ENCODE measurements at places on chromosomes 7 and 10. TPM values are rescaled to one million over a fixed set of nuclear protein-coding genes. Genes with fewer than 3 reads are reported as not detected.

TMEM176B gene
- polyA plus RNA-seq: 84.0 TPM

COL13A1 gene
- polyA plus RNA-seq: 5.7 TPM

YAE1 gene
- 26.0 TPM for polyA plus RNA-seq

AMZ1 gene
- polyA plus RNA-seq: 0.22 TPM

TAC1 gene
- 0.91 TPM for polyA plus RNA-seq

RADIL gene
- 8.0 TPM for polyA plus RNA-seq

CPED1 gene
- 33.4 TPM for polyA plus RNA-seq

AKR1C8 gene
- polyA plus RNA-seq: not detected

SPDYE8 gene
- not detected for polyA plus RNA-seq

HMX3 gene
- polyA plus RNA-seq: not detected

BUD31 gene
- polyA plus RNA-seq: 84.2 TPM

C10orf105 gene
- 0.11 TPM for polyA plus RNA-seq

GPR26 gene
- not detected for polyA plus RNA-seq

RBP3 gene
- polyA plus RNA-seq: not detected

CYP17A1 gene
- polyA plus RNA-seq: not detected

PRPS1L1 gene
- not detected for polyA plus RNA-seq

ADD3 gene
- 83.4 TPM for polyA plus RNA-seq

AEBP1 gene
- polyA plus RNA-seq: 247 TPM

ATRNL1 gene
- 1.9 TPM for polyA plus RNA-seq
